ENCODE measurements at places on chromosomes 1 and 21.

GRCh38 chr1:224617410-224618355, 1.6 kb downstream of the CNIH3 start:
- no peak for DNase-seq

GRCh38 chr1:85420199-85420598, 44.8 kb downstream of the DDAH1 start:
- DNase-seq: no peak

DNA sequence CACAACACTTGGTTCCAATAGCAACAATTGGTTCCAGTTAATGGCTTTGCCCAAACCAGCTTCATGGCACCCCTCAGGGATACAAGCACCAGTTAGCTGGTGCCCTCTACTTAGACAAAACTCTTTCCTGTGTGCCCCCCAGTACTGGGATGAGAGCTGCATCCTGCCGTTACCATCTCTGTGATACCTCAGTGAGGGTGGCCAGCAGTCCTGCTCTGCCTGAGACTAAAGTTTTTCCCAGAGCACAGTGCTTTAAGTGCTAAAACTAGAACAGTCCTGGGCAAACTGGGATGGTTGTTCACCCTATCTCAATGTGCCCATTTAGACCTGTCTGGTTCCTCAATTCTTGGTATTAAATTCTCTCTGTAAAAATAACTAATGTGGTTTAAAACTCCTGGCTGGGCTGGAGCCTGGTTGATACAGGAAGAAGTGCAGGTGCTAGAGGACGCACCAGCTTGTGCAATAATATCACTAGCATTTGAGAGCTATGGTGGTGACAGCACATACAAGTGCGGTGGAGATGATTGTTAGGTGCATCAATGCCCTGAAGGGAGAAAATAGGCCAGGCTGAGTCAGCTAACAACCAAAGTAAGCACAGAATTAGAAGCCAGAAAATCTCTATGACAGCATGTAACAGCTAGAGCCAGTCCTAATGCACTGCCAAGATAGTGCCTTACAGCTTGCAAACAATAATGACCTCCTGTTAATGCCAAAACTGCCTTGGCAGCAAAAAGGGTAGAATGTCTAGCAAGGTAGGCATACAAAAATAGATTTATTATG, 179.8 kb upstream of the GALNT2 start:
- no peak for DNase-seq

DNA sequence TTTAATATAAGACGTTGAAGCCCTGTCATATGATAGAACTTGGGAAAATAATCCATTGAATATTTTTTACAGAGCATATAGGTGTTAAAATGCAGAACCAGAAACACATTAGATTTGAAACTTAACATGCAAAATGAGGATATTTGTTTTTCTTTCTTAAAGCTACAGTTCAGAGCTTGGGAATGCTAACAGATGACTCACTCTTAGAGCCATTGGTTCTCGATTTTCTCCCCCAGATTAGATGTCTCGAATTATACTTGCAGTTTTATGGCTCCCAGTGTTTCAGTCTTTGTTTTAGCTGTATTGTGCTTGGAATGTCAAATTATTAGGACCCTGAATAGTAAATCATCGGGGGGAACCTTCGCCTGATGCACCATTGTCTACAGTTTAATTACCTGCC, 575.7 kb upstream of the ZP4 start:
- DNase-seq: no peak

GRCh38 chr1:116806671-116807070, 52.4 kb downstream of the CD2 start:
- DNase-seq: no peak

- DNase-seq: no peak
Measured at GRCh38 chr21:45309069-45309986, 21.6 kb upstream of the POFUT2 start.

- no peak for DNase-seq
Measured at GRCh38 chr1:240404286-240404685, 207.7 kb downstream of the GREM2 start.

DNA sequence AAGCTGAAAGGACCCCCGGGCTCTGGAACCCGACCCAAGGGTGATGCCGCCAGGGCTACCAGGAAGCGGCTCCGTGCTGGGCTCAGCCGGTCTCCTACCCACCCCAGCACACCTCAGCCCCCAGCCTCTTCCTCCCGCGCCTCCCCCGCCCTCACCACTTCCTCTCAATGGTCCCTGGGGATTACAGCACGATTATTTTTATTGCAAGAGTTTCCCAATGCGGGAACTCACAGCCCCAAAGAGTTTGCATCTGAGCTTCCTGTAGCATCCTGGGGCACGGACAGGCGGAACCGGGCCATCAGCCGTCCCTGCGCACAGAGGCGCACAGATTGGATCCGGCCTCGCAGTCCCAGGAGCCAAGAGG, 8.7 kb upstream of the SLX9 start:
- DNase-seq: peak; percentile 86

- DNase-seq: no peak
Measured at GRCh38 chr1:86416343-86416742, 7.6 kb upstream of the CLCA2 start.

GRCh38 chr1:8701794-8702471, 115.5 kb downstream of the RERE start:
- DNase-seq: no peak

DNA sequence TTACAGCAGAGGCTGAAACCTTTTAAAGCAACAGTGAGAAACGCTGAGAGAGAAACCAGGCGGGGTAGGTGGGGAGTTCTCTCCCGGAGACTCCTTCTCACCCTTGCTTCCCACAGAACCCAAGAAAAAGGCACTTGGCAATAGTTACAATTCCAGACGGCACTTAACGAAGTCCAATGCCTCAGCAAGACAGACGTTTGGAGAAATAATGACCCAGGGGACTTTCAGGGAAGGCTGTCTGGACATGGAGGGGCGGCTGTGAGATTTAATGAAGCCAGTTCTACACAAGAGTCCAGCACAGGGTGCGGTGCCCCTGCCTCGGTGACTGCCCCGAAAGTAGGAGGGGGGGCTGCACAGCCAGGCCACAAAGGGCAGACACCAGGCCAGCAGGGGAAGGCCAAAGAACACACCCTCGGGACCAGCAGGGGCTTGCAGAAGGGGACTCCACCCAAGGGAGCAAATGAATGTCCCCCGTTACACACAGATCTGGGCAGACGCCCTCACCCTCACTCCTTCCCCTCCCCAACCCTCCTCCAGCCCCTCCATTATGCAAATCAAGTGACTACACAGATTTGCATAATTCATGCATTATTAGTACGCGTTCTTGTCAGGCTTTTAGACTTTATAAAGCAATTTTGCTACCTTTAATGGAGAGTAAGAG, 26.3 kb downstream of the KCNN3 start:
- peak; percentile 64 for DNase-seq

GRCh38 chr1:41656825-41657500, 172.5 kb upstream of the EDN2 start:
- DNase-seq: no peak

- DNase-seq: peak; percentile 36
Measured at GRCh38 chr21:37463083-37463801, 96.7 kb downstream of the DYRK1A start.

GRCh38 chr21:41620541-41620940, 112.6 kb upstream of the TMPRSS2 start:
- DNase-seq: no peak

- DNase-seq: no peak
Measured at GRCh38 chr1:208010487-208011071, 99.7 kb upstream of the CD34 start.

- no peak for DNase-seq
Measured at GRCh38 chr1:185491604-185492003, 174.6 kb upstream of the IVNS1ABP start.

DNA sequence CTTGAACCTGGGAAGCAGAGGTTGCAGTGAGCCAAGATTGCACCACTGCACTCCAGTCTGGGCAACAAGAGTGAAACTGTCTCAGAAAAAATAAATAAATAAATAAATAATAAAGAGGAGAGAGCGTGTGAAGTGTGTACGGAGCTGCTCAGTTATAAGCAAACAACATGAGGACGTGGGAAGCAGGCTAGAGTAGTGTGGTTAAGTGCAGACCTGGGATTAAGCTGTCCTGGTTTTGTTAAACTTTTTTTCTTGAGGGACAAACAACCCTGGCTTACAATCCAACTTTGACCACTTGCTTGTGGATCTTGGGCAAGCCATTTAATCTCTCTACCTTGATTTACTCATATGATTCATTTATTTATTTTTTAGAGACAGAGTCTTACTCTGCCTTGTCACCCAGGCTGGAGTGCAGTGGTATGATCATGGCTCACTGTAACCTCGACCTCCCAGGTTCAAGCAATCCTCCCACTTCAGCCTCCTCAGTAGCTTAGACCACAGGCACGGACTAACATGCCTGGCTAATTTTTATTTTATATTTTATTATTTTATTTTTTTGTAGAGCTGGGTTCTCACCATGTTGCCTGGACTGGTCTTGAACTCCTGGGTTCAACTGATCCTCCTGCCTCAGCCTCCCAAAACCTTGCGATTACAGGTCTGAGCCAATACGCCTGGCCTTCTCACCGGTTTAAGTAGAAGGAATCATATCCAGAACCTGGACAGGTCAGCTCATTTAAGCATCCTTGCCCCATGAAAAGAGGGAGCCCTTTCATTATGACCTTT, 52.7 kb downstream of the RPS6KA1 start:
- no peak for DNase-seq

- no peak for DNase-seq
Measured at GRCh38 chr1:69852151-69852550, 284.4 kb downstream of the LRRC7 start.

DNA sequence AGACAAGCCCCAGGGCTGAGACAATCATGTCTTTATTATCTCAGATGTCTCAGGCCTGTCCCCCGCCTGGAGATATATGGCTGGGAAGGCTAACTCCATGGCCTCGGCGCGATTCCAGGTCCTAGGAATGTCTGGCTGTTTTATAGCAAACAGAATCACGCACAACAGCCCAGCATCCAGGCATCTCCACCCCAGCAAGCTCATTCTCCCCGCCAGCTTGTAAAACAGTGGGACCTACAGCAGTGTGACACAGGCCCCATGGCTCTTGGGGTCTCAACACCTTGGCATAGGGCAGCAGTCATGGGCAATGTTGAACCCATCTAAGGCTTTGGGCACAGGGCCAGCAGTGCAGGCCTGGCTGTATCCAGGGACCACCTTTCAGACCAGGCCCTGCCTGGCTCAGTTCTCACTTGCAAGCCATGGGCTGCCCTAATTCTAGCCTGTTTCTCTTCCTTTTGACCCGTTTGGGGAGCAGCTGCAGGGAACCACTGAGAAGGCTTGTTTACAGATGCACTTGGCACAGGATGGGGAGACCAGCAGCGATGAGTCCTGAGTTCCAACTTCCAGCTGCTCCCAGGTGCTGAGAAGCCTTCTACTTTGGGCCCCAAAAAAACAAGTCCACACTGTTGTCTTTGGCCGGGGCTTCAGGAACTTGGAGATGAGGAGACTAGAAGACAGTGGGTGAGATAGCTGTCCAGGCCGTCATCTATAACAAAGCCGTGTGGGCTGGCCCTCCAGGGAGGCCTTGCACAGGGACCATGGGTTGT, 34.4 kb downstream of the WNT4 start:
- DNase-seq: no peak

DNA sequence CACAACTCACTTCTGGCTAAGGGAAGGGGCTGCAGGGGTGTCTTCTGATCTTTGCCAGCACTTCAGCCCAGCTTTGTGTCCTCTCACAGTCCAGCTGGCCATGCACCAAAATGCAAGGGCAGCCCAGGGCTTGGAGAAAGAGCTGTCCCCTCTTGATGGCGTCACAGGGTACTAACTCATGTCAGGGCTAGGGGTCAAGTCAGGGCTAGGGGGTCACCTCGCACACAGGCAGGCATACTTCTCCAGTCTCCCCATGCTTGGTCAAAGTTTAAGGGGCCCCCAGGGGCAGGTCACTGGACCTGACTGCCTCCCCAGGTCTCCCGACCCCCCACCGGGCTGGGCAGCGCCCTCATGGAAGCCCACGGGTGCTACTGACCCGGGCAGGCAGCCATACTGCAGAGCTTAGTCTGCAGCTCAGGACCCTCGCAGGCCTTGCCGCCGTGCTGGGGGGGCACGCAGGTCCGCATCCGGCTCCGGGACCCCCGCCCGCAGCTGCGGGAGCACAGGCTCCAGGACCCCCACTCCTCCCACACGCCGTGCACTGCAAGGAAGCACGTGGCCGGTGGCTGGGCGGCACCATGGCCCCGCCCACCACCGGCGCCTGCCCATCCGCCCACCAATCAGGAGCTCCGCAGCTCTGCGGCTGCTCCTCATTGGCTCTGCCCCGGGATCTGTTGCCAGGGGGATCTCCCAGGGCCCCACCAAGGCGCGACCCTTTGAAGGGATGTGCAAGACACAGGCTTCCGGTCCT, 21.5 kb downstream of the ADGRB2 start:
- no peak for DNase-seq

DNA sequence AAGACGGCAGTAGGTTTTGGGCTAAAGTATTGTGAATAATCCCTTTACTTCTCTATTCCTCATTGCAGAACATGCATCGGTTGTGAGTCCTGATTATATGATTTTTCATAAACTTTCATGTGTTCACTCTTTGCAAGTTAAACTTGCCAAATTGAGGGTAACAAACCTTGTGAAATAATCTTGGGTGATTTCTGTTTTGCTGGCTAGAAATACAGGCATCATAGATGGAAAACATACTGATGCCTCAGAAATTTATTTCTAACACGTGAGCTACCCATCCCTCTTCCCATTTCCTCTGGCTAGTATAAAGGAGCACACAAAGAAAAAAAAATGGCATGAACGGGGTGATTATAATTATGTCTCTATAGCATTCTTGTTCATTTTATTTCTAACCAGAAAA, 39.6 kb downstream of the RGS5 start:
- DNase-seq: no peak

GRCh38 chr21:16378525-16378924, 648.7 kb downstream of the USP25 start:
- no peak for DNase-seq

- DNase-seq: no peak
Measured at GRCh38 chr1:65872301-65872700, 79.6 kb downstream of the PDE4B start.

DNA sequence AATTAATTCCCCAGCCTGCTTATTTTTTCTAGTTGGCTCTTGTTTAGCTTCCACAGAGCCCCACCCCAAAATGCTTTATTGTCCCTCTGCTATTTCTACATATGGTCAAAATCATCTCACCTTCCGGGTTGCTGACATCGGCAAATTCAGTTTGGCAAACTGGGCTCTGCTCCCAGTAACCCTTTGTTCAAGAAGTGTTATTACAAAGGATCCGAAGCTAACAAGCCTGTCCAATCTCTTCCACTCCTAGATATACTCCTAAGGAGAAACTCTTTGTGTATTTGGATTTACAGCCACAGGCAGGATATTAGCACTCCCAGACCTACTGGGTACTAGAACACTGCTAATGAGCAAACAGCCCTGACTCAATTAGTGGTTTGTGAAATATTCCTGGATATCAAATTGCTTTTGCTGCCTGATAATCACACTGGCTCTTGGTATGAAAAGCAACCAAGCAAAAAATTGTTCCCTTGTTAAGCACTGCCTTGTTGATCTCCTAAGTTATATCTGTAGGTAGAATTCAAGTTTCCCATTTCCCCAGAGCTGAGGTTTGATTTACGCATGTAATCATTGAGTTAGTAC, 4.0 kb downstream of the JUN start:
- no peak for DNase-seq

- no peak for DNase-seq
Measured at GRCh38 chr1:109818988-109819764, 55.5 kb upstream of the EPS8L3 start.

- no peak for DNase-seq
Measured at GRCh38 chr1:218529646-218530300, 184.6 kb downstream of the TGFB2 start.

Measured in germinal center (tissue), 1 donor.